Left lung (tissue), 14 donors: ENCODE measurements at places on chromosomes 3 and 15. TPM values are rescaled to one million over a fixed set of nuclear protein-coding genes. Genes with fewer than 3 reads are reported as not detected.

- DNase-seq = no peak
These were observed 14.9 kb downstream of the CRTAP start for GRCh38 chr3:33128706-33129105.

GRCh38 chr3:3160826-3161225 is 18.7 kb downstream of the CRBN start:
- no peak overlapping the region for H3K27ac ChIP-seq
- no peaks in the 10 kb centered on the region for H3K36me3 ChIP-seq
- no peaks in the 10 kb centered on the region for H3K27me3 ChIP-seq
- no peak for DNase-seq
- H3K4me1 ChIP-seq = no peaks in the 10 kb centered on the region
- no peak overlapping the region for H3K4me3 ChIP-seq

DNA sequence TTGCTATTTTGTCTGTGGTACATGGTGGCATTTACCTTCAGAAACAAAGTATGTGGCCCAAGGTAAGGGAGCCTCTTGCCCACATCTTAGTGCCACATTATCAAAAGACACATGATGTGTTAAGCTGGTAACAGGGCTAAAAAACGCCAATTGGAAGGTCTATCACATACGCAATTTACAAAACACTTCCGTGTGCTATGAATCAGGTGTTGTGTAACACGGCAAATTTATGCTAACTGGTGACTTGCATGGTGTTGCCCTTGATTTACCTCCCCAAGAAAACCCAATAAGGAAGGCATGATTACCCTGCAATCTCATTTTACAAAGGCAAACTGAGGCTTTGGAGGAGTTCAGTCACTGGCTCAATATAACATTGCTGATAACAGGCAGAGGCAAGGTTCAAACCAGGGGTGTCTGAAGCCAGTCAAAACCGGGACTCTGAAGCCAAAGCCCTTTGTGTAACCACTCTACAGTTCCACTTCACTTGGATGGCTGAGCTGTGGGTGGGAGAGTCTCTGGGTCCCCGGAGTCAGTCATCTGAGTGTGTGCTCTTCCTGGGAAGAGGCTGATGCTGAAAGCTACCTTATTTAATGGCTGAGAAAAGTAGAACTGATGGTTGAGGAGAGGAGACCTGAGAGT is 103.9 kb upstream of the BCL6 start:
- H3K4me1 ChIP-seq = no peaks in the 10 kb centered on the region
- no peak overlapping the region for H3K4me3 ChIP-seq
- H3K36me3 ChIP-seq = no peaks in the 10 kb centered on the region
- no peak overlapping the region for H3K27ac ChIP-seq

- no peak for DNase-seq
- H3K27ac ChIP-seq = no peak overlapping the region
- H3K4me3 ChIP-seq = no peak overlapping the region
- H3K4me1 ChIP-seq = no peaks in the 10 kb centered on the region
These were observed 9.7 kb upstream of the HHATL start for GRCh38 chr3:42712344-42712648.

- no peak overlapping the region for H3K27ac ChIP-seq
- H3K4me1 ChIP-seq = no peaks in the 10 kb centered on the region
- no peaks in the 10 kb centered on the region for H3K36me3 ChIP-seq
- DNase-seq = no peak
These were observed 167.3 kb upstream of the THBS1 start for GRCh38 chr15:39413558-39413957.

- no peaks in the 10 kb centered on the region for H3K36me3 ChIP-seq
- H3K27me3 ChIP-seq = no peaks in the 10 kb centered on the region
- H3K4me3 ChIP-seq = no peak overlapping the region
- no peak overlapping the region for H3K27ac ChIP-seq
These were observed 241.7 kb downstream of the FEZF2 start for GRCh38 chr3:62131620-62132019.

DNA sequence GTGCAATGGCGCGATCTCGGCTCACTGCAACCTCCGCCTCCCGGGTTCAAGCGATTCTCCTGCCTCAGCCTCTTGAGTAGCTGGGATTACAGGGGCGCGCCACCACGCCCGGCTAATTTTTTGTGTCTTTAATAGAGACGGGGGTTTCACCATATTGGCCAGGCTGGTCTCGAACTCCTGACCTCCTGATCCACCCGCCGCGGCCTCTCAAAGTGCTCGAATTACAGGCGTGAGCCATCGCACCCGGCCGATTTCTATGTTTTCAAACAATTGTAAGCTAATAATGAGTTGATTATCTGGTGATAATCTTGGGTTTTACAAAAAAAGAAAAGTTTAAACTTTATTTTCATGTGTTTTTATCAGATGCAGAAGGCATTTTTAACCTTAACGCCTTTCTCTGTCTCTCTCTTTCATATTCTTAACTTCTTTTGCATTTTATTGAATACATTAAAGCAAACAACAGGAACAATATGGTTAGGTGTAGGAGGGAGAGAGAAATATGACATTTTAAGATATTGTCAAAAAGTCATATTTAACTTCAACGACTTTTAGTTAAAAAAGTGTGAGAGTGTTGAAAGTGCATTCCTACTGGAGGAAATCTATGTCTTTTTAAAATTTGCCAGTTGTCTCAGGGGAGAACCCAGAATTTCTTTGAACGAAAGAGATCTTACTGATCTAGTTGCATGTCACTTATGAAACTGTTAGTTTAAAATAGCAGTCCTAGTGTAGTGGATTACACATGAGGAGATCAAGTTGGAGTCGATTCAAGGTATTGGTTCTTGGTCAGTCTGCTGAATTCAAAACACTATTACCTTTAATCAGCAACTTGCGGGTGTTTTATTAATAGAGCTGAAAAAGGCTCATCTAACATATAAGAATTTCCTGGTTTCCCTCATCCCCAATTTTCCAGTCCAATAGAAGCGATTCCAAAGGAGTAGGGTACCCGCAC is 3.4 kb upstream of the MEIS2 start:
- no peak overlapping the region for H3K27ac ChIP-seq
- peaks cover 3% of the 10 kb centered on the region for H3K4me1 ChIP-seq
- DNase-seq = no peak
- no peaks in the 10 kb centered on the region for H3K36me3 ChIP-seq

DNA sequence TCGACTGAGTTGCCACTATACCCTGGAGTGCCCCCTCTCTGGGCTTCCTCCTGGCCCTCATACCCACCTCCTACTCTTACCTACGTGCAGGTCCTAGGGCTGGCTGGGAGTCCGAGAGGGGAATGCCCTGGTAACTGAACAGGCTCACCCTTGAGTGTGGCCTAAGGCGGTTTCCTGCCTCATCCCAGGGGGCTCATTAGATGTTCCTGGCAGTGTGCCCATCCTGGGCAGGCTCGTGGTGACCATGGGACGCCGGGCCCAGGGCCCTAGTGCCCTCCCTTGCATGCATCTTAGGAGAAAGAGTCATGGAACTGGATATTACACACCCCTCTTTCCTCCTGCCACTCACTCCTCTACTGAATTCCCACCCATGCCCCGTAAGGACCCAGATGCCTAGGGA is 2.8 kb downstream of the SEMA4B start:
- no peak overlapping the region for H3K27ac ChIP-seq
- no peaks in the 10 kb centered on the region for H3K27me3 ChIP-seq
- H3K36me3 ChIP-seq = no peaks in the 10 kb centered on the region
- no peak overlapping the region for H3K4me3 ChIP-seq

DNA sequence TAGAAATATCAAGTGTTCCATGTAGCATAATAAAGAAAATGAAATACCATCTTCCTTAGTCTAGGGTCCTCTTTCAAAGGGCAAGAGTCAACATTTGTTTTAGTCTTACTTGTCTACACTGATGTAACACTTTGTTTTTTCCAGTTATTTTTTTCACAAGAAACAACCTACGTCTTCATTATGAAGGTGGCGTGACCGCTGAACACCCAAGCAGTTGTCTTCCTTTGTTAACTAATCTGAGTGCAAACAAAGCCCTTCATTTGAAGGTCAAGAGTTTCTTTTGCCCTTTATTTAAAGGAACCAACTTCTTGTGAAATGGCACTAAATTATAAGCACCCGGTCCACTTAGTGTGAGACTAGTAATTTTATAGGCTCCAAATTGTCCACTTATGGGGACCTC is 73.2 kb downstream of the CD47 start:
- H3K36me3 ChIP-seq = no peaks in the 10 kb centered on the region
- DNase-seq = no peak
- H3K4me1 ChIP-seq = no peaks in the 10 kb centered on the region
- no peak overlapping the region for H3K27ac ChIP-seq

DNA sequence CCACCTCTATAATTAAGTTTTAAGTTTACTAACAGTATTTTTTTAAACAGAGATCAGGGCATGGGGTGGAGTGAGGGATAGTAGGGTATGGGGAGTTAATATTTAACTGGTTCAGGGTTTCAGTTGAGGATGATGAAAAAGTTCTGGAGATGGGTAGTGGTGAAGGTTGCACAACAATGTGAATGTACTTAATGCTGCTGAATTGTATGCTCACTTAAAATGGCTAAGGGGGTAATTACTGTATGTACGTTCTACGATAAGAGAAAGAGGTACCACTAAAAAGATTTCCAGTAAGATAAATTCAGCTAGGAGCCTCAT is 101.4 kb downstream of the TNIK start:
- no peak overlapping the region for H3K27ac ChIP-seq
- no peak overlapping the region for H3K4me3 ChIP-seq
- H3K4me1 ChIP-seq = peaks cover 11% of the 10 kb centered on the region
- no peaks in the 10 kb centered on the region for H3K27me3 ChIP-seq
- DNase-seq = no peak
- no peaks in the 10 kb centered on the region for H3K36me3 ChIP-seq

DNA sequence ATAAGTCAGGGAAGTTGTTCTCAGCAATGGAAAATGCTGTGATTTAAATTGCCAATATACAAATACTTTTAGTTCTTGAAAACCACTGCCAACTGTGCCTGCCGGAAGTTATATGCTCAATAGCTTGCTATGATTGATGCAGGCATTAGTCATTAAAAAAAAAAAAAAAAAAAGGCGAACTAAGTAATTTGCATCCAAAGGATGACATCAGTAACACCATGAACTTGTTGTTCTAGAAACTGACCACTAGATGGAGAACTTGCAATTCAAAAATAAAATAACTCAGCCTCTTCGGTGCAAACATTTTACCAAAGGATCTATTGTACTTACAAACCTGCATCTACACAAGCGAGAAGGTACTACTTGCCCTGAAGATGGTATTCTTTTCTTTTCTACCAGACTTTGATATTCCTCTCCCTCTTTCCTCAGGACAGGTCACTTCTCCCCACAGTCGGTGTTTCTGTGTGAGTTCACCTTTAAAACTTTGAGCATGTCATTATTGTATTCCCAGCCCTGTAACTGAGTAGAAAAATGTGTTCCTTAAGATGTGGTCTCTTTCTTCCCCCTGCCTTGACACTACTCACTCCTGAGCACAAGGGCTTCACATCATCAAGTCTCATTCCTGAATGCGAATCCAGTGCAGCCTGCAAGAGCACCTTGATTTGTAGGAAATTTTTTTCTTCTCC is 115.0 kb upstream of the VEPH1 start:
- H3K4me3 ChIP-seq = no peak overlapping the region
- DNase-seq = peak; percentile 54
- H3K36me3 ChIP-seq = no peaks in the 10 kb centered on the region
- no peak overlapping the region for H3K27ac ChIP-seq
- no peaks in the 10 kb centered on the region for H3K27me3 ChIP-seq

- no peaks in the 10 kb centered on the region for H3K4me1 ChIP-seq
- no peak overlapping the region for H3K27ac ChIP-seq
- H3K4me3 ChIP-seq = no peak overlapping the region
- no peak for DNase-seq
- H3K36me3 ChIP-seq = no peaks in the 10 kb centered on the region
These were observed 194.3 kb downstream of the RORA start for GRCh38 chr15:61034678-61035291.

GRCh38 chr3:16182183-16182582 is 7.7 kb downstream of the GALNT15 start:
- H3K27ac ChIP-seq = no peak overlapping the region
- no peaks in the 10 kb centered on the region for H3K36me3 ChIP-seq
- no peaks in the 10 kb centered on the region for H3K27me3 ChIP-seq
- DNase-seq = no peak
- no peak overlapping the region for H3K4me3 ChIP-seq

DNA sequence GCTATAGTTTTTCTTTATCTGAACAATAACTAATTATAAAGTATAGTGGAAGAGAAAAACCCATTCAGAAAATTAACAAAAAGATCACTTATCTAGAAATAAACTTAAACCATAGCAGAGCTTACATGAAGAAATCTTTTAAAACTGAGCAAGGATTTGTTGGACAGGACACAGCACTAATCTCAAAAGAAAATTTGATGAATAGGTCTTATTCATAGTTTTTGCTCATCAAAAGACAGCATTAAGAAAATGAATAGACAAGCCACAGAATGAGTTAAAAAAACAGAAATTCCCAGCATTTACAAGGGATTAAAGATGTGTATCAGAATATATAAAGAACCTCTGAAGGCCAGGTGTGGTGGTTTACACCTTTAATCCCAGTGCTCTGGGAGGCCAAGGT is 29.5 kb downstream of the PIK3CA start:
- H3K27ac ChIP-seq = no peak overlapping the region
- no peak for DNase-seq
- peaks cover 32% of the 10 kb centered on the region for H3K4me1 ChIP-seq
- no peaks in the 10 kb centered on the region for H3K27me3 ChIP-seq

GRCh38 chr3:26588931-26589330 is 33.6 kb upstream of the LRRC3B start:
- no peaks in the 10 kb centered on the region for H3K36me3 ChIP-seq
- no peak overlapping the region for H3K4me3 ChIP-seq
- peaks cover 3% of the 10 kb centered on the region for H3K4me1 ChIP-seq
- no peak for DNase-seq

- H3K4me1 ChIP-seq = peaks cover 7% of the 10 kb centered on the region
- H3K27me3 ChIP-seq = no peaks in the 10 kb centered on the region
- H3K27ac ChIP-seq = no peak overlapping the region
- H3K4me3 ChIP-seq = no peak overlapping the region
- DNase-seq = peak; percentile 68
These were observed 17.8 kb upstream of the ERICH6 start for GRCh38 chr3:150721285-150722130.

DNA sequence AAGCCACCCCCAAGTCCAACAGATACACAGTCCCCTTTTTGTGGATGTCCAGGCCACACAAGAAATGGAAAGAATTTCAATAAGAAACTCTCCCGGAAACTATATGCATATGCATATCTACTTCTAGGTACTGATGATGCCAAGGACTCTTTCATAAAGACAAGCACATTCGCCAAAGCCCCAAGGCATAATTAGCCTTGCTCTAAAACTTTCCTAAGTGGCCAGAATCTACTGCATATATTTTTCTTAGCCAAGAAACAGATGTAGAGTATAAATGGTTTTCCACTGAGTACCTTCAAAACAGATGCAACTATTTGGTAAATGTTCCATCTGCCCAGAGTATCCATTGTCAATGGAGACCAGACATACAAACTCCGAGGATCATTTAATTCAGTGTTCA is 73.9 kb downstream of the MAGI1 start:
- H3K27ac ChIP-seq = no peak overlapping the region
- no peak overlapping the region for H3K4me3 ChIP-seq
- H3K36me3 ChIP-seq = no peaks in the 10 kb centered on the region
- H3K4me1 ChIP-seq = no peaks in the 10 kb centered on the region
- no peaks in the 10 kb centered on the region for H3K27me3 ChIP-seq
- DNase-seq = no peak

Gene RBMS3
- 51.6 TPM for total RNA-seq

Gene BFSP2
- total RNA-seq = not detected

Gene ZNF197
- 13.1 TPM for total RNA-seq

Gene LRRC28
- 18.4 TPM for total RNA-seq

Gene STRIT1
- not detected for total RNA-seq

Gene ZKSCAN7
- 4.0 TPM for total RNA-seq

Gene GOLGA8S
- total RNA-seq = 0.38 TPM

Gene WDR72
- total RNA-seq = 0.73 TPM
